ENCODE measurements at places on chromosomes 11 and 22.
A peak's percentile ranks its signal among the peaks of the same experiment; 100 is the strongest.

GRCh38 chr11:40508303-40508702 is 951.1 kb downstream of the LRRC4C start:
- DNase-seq = no peak

DNA sequence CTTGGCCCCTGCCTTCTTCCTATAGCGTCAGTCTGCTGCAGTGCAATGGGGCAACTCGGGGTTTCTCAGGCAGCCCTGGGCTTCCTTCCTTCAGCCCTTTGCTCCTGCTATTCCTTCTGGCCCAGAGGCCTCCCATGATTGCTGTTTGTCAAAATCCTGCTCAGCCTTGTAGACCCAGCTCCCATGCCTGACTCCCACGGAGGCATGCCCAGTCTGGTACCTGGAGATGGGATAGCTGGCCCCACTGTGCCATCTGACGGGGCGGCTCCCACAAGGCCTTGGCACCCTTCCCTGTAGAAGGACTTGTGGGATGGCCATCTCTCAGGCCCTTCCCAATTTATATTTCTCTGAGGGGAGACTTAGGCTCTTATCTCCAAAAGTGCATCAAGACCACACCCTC is 590 bp upstream of the CD6 start:
- no peak for DNase-seq

GRCh38 chr11:55357560-55358184 is 10.1 kb upstream of the OR4A15 start:
- DNase-seq = no peak

- DNase-seq = peak; percentile 40
Measured at GRCh38 chr11:561148-562003, 606 bp downstream of the RASSF7 start.

DNA sequence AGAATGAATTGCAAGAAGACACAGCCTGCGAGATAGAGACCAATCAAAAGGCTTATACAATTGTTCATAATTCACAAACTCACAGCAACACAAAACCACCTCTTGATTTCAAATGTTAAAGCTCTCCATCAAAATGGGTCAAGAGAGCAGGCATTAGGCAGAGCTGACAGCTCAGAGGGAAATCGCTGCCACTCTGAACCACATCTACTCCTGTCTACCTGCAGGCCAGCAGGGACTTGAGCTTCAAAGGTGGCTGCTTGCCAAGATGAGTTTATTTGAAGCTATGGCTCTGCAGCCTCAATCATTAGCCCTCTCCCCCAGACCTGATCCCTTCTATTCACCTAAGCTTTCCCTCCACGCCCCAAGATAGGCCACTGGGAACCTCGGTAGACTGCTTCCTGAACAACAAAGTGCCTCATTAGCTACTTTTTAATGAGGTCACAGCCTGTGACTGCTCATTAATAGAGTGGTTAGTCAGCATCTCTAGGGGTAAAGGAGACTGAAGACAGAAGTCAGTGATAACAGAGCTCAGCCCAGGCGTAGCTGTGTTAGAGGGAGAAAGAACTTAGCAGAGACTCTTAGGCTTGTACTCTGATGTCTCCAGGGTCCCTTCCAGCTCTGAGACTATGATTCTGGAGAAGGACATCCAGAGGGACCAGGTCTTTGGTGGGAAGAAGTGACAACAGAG is 21.2 kb upstream of the OR10A5 start:
- DNase-seq = no peak

GRCh38 chr11:79940165-79940564 is 499.3 kb upstream of the TENM4 start:
- DNase-seq = no peak

- DNase-seq = no peak
Measured at GRCh38 chr22:28874811-28875320, 8.5 kb upstream of the ZNRF3 start.

GRCh38 chr11:72750086-72750485 is 2.1 kb downstream of the ARAP1 start:
- DNase-seq = no peak
